ENCODE measurements at places on chromosomes 6 and 20.

DNA sequence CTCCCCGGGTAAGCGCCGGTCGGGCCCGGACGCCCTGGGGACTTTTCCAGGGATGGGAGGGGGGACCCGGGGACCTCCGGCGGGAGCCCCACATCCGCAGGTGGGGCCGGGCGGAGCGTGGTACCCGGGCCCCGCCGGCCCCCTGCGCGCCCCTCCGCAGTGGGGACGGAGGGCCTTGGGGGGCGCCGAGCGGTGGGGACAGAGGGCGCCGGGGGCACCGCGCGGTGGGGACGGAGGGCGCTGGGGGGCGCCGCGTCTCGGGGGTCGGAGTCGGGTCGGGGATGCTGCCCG lies 270 bp downstream of the PLEKHG1 start:
- no peak for DNase-seq

GRCh38 chr6:12968290-12968689 lies 251.7 kb downstream of the PHACTR1 start:
- no peak for DNase-seq

GRCh38 chr6:30147096-30147495 lies 11.2 kb downstream of the TRIM40 start:
- no peak for DNase-seq

DNA sequence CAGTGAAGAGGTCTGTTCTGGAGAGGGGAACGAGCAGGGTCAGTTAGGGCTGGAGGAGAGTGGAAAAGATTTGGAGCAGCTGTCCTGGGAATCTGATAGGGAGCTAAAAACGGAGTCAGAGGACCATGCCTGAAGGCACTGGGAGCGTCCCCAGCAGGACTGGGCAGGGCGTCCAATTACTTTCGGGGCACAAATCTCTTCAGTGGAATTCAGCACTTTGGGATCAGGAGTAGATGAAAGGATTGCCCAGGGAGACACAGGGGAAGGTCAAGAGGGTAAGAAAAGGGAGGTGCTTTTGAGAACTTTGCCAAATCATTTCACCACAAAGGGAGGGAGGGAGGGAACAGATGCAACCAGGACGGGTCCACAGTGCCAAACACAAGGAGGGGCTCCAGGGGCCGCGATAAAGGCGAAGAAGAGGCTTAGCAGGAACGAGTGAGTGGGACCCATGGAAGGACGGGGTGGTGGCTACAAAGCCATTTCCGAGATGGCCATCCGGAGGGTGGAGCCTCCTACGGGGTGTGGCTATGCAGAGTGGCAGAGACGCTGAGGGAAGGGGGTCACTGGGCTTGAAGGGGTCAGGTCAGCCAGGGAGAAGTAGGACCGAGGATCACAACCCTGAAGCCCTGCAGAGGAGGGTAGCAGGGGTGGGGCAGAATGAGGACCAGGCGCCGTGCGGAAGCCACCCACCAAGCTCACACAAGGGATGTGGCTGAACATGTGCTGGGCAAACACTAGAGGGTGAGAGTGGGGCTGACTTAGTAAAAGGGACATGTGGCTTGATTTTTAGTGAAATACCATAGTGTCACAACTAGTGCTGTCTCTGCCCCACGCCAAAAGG lies 180.0 kb upstream of the RREB1 start:
- no peak for DNase-seq

DNA sequence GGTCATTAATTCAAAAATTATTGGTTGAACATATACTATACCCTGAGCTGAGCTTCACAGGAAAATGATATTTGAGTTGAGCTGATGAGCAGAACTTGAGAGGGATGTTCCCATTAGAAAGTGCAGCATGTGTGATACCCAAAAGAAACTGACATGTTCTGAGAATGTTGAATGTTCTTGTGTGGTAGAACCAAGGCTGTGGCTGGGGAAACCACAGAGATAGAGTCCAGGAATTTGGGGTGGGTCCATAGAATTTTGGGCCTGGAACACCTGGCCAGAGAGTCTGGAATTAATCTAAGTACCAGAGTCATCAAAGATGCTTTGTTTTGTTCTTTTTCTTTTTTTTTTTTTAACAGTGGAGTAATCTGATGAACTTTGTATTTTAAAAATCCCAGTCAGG lies 88.7 kb downstream of the TBX18 start:
- DNase-seq, result no peak

GRCh38 chr6:54238396-54238795 lies 69.8 kb upstream of the TINAG start:
- DNase-seq, result no peak

GRCh38 chr6:14968056-14968637 lies 277.7 kb upstream of the JARID2 start:
- no peak for DNase-seq

DNA sequence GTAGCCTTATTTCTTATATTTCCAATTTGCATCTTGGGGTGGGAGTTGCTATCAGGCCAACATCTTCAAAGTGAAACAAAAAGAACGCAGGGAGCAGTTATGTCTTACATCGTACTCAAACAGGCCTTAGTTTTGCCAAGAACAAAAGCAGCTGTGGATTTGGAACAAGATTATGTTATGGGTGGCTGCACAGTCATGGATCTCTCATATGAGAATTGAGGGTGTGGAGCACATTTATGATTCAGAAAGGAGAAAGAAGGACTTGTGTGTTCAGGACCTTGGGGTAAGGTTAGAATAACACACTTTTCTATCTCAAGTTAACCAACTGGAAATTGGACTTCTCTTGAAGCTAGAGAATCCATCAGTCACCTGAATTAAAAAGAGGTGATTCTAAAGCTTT lies 259.9 kb downstream of the FOXA2 start:
- no peak for DNase-seq

DNA sequence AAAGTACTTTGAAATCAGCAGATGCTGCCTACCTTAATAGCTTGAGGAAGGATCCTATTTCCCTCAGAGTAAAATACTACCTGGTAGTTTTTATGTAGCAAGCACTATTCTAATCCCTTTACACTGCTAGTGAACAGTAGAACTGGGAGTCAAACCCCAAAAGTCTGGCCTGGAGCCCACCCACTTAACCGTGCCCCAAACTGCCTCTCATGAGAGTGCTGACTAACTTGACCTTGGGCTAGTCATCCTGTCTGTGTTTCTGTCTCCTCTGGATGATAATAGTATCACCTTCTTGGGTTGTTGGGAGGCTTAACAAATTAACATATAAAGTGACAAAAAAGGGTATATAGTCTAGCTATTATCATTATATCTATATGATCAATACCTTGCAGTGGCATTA lies 140.5 kb downstream of the RCAN2 start:
- no peak for DNase-seq

DNA sequence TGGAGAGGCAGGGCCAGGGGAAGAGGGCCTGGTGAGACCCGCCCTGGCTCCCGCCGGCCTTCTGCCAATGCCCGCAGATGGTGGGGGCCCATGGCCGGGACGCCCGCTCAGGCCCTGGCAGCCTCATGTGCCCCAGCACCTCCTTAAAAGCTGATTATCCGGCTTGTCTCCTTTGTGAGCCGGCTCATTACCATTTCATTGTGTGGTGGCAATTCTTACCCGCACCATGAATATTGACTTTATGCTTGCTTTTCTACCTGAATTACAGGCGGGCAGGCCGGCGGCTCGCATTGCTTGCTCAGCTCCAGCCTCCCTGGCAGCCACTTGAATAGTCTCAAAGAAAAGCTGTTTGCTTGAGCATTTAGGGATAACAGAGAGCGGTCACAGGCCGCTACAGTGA lies 120.0 kb upstream of the JAG1 start:
- DNase-seq, result no peak

- no peak for DNase-seq
Measured at GRCh38 chr6:153059311-153059710, 56.8 kb upstream of the MTRF1L start.

GRCh38 chr6:139539852-139540251 lies 165.4 kb upstream of the CITED2 start:
- no peak for DNase-seq

DNA sequence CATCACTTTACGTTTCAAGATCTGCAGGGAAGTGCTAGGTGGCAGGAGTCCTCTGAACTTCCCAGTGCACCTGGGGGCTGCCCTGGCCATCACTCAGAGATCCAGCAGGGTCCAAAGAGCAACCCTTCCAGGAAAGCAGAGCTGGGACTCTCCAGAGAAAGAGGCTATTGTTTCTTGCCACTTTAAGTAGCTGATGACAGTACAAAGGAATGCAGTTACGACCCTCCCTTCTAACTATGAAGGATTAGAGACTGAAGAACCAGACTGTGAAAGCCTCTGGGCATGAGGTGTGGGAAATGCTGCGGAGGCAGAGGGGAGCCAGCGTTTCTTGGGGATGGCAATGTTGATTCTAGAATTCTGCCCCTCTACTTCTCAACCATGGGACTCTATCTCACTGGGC lies 189.1 kb upstream of the SUPT3H start:
- DNase-seq, result no peak

- DNase-seq, result no peak
Measured at GRCh38 chr6:166825553-166826145, 130.7 kb downstream of the RNASET2 start.

DNA sequence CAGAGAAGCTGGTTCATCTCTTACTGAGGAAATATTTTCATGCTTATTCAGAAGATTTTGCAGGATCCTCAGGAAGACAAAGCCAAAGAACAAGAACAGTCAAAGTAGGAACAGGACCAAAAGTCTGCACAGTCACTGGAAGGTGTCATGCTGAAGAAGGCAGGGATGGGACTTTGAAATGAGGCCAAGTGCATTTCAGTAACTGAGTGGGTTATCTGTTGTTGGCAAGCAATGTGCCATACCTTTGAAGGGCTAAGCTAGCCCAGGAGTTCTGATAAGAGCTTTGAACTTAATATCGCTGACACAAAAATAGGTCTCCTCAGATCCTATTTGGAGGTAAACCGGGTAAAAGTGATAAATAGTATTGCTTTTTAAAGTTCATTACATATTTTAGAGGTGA lies 31.5 kb downstream of the SLC16A10 start:
- DNase-seq, result no peak

GRCh38 chr20:16914277-16914676 lies 166.1 kb downstream of the OTOR start:
- no peak for DNase-seq

- no peak for DNase-seq
Measured at GRCh38 chr6:31749301-31750036, 9.7 kb downstream of the MSH5 start.

DNA sequence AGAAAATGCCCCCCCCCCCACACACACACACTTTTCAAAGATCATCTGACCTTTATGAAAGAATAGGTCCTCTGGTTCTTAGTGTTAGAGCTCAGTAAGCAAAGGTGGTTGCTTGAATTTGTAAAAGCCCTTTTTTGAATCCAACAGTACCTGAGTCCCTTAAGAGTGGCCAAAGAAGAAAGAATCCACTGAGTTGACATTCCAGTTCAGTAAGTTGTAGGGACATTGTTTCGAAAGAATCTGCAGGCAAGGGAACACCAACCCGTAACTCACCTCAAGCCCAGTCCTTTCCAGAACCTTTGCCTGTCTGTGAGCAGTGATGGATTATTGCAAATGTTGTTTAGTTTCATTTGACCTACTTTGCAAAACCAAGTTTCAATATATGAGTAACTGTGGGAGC lies 64.2 kb upstream of the MAP3K4 start:
- DNase-seq, result no peak

DNA sequence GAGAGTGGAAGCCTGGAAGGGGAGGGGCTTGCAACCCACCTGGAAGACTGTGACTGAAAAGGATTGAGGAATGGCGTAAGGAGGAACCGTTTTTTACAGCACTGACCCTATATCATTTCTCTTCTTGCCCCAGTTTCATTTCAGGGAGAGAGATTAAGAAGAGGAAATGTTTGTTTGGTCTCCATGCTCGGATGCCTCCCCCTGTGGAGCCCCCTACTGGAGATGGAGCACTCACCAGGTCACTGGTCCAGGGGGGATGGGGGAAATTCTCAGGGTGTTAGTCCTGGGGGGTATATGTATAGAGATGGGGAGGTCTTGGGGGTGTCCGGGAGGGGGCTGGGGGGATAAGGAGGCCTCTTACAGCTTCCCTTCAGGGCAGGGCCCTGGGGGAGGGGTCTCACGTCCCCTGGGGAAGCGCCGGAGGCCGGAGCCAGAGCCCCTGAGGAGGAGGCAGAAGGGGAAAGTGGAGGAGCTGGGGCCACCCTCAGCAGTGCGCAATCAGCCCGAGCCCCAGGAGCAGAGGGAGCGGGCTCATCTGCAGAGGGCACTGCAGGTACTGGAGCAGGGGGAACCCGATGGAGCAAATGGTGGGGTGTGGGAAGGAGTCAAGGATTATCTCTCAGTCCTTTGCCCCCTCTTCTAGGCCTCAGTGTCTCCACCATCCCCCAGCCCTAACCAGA lies 3.2 kb downstream of the CUTA start:
- no peak for DNase-seq

DNA sequence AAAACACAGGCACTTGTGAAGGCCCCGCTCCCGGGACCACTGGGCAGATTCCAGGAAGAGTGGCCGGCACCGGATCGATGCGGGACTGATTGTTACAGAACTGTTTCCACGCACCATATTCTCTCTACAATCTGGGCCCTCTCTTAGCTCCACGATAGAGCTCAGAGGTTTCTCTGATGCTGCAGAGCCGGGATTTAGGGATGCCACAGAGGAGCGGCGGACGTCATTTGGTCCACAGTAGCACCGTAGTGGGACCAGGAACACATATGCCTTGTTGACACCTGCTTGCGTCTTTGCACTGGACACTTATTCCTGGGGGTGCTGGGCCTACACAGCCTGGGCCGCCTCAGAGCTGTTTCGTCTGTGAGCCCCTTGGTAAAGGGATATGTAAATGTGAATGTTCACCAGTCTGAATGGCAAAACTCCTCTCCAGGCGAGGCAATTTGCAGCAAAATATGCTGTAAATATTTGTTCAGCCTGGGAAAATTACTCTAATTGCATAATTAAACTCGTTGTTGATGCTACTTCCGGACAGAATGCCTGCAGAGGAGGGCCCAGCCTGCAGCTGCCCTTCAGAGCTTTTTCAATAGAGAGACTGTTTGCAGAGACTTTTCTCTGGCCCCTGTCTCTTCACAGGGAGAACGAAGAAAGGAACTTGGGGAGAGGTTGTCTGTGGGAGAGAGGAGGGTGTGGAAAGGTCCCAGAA lies 9.4 kb downstream of the PCK1 start:
- DNase-seq, result no peak

DNA sequence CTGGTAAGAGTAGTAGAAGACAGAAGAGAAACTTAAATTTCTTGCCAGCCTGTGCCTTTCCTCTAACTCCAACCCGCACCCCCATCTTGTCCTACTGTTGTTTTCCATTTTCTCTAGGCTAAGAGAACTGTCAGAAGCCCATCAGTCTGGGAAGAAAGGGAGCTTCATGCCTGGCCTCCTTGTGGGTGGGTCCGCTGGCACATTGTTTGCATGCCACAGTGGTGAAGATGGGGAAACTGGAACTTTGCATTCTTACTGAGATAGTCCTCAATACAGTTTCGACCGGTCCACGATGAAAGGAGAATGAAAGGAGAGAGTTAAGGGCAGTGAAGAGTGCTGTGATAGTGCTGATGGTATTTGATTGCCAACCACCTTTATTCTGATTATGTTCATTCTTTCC lies 103.1 kb downstream of the TCP11 start:
- DNase-seq, result no peak

Data from natural killer cell (primary cell).